Gastroesophageal sphincter (tissue), 4 donors: ENCODE measurements at places on chromosomes 16 and 17. TPM values are rescaled to one million over a fixed set of nuclear protein-coding genes. Genes with fewer than 3 reads are reported as not detected.

Gene MGAT5B
- 0.27 TPM for total RNA-seq

DNA sequence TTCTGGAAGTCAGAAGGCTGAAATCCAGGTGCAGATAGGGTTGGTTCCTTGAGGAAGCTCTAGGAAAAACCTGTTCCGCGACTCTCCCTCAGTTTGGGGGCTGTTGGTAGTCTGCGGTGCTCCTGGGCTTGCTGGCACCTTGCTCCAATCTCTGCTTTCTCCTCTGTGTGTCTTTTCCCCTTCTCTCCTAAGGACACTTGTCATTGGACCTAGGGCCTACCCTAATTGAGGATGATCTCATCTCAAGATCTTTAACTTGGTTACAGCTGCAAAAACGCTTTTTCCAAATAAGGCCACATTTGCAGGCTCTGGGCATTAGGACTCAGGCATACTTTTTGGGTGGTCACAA lies 12.9 kb upstream of the CACNG4 start:
- no peak for ATAC-seq
- H3K4me1 ChIP-seq, result peaks cover 29% of the 10 kb centered on the region
- no peak overlapping the region for H3K4me3 ChIP-seq
- peak overlapping the region; percentile 64 for H3K27ac ChIP-seq

Gene DNAH3
- total RNA-seq, result 0.15 TPM

- no peaks in the 10 kb centered on the region for H3K36me3 ChIP-seq
- ATAC-seq, result no peak
- no peak overlapping the region for H3K4me3 ChIP-seq
- H3K4me1 ChIP-seq, result no peaks in the 10 kb centered on the region
- peaks cover 8% of the 10 kb centered on the region for H3K27me3 ChIP-seq
These were observed 30.5 kb downstream of the ITGAE start for GRCh38 chr17:3770466-3770865.

DNA sequence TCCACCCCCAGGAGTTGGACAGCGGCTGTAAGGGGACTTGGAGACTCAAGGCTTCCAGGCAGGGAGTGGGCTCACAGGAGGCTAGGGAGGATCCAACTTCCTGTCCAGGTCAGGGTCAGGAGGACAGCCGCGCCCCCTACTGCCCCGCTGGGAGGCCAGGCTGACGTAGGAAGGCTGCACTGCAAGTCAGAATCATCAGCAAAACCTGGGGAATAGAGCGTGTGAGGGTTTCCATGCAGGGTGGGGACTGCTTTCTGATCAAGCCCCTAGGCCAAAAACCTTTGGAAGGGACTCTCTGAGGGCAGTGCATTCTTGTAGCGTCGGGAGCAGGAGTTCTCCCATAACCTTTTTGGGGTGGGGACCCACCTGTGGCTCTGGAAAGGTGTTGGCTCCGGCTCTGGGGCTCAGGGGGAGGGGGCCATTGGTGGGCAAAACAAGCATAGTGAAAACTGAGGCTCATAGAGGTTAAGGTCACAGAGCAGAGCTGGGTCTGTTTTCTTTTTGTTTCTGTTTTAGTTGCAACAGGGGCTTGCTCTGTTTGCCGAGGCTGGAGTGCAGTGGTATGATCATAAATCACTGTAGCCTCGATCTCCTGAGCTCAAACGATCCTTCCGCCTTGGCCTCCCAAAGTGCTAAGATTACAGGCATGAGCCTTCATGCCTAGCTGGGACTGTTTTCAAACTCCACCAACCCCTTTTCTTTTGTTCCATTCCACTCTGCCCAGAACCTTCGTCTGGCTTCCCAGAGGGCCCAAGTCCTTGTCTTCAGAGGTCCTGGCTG lies 22.1 kb downstream of the RAI1 start:
- H3K36me3 ChIP-seq, result no peaks in the 10 kb centered on the region
- no peak overlapping the region for H3K4me3 ChIP-seq
- no peak for ATAC-seq

Gene ZP2
- total RNA-seq, result not detected

DNA sequence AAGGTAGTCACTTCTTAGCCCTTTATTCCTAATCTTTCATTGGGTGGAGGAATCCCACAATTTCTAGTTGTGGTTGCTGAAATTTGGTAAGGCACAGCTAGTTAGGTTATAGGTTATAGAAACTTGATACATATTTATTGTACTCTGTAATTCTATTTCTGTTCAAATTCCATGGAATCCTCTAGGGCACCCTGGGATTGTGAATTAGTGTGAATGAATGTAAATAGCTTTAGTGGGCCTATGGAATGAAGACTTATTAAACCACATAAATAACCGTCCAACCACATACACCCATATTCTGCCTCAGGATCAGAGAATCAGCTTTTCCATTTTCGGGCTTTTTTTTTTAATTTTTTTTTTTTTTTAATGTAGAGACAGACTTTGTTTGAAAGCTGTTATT lies 9.2 kb downstream of the TANC2 start:
- ATAC-seq, result no peak
- no peak overlapping the region for H3K27ac ChIP-seq
- H3K36me3 ChIP-seq, result no peaks in the 10 kb centered on the region
- H3K27me3 ChIP-seq, result no peaks in the 10 kb centered on the region

Gene EVPLL
- total RNA-seq, result not detected

Gene ATP1B2
- total RNA-seq, result 3.6 TPM

Gene DLX4
- not detected for total RNA-seq

- H3K27me3 ChIP-seq, result no peaks in the 10 kb centered on the region
- no peaks in the 10 kb centered on the region for H3K36me3 ChIP-seq
- H3K4me1 ChIP-seq, result no peaks in the 10 kb centered on the region
These were observed 39.4 kb downstream of the RTN4RL1 start for GRCh38 chr17:1985686-1986085.

- no peak overlapping the region for H3K27ac ChIP-seq
- no peaks in the 10 kb centered on the region for H3K36me3 ChIP-seq
- no peak overlapping the region for H3K4me3 ChIP-seq
- no peak for ATAC-seq
These were observed 29.5 kb upstream of the MSI2 start for GRCh38 chr17:57226793-57227192.

DNA sequence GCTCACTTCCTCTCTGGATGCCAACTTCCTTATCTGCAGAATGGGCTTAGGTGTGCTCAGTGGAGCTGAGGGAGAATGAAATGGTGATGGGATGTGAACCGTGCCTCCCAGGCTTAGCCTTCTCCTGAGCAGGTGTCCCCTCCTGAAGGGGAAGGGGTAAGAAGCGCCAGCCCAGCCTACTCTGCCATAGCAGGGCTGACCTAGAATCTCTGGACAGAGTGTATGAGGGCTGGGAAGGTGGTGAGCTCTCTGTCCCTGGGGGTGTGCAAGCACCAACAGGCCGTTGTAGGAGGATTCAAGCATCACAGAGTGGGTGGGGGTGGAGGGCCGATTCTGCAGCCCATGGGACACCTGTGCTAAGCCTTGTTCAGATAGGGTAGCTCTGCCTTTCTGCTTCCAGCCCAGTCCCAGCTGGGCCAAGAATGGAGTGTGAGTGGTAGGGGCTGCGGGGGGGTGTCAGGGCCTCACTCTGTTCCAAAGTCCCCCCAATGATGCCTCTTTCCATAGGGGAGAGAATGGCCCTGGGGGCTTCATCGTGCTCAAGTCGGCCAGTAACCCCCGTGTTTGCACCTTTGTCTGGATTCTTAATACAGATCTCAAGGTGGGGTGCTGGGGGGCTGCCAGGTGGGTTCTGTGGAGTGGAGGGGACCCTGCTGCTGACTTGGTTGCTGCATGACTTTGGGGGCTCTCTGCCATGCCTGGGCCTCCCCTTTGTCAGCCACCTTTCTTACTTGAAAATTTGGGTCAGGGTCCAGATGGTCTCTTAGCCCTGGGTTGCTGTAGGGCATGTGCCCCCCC lies 3.2 kb upstream of the TCAP start:
- no peak overlapping the region for H3K4me3 ChIP-seq
- peaks cover 21% of the 10 kb centered on the region for H3K27me3 ChIP-seq
- H3K4me1 ChIP-seq, result no peaks in the 10 kb centered on the region
- no peak for ATAC-seq
- peak overlapping the region; percentile 72 for H3K27ac ChIP-seq
